ENCODE measurements at places on chromosomes 4 and X.

DNA sequence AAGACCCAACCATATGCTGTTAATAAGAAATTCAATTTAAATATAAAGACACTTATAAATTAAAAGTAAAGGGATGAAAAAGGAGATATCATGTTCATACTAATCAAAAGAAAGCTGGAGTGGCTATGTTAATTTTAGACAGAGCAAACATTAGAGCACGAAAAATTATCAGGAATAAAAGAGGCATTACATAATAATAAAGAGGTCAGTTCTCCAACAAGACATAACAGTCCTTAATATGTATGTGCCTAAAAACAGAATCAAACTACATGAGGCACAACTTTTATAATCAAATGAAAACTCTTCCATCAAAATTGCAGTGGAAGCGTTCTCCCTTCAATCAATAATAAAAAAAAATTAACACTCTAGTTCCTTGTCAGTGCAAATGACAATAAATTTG lies 62.6 kb downstream of the ARHGEF6 start:
- DNase-seq = no peak

DNA sequence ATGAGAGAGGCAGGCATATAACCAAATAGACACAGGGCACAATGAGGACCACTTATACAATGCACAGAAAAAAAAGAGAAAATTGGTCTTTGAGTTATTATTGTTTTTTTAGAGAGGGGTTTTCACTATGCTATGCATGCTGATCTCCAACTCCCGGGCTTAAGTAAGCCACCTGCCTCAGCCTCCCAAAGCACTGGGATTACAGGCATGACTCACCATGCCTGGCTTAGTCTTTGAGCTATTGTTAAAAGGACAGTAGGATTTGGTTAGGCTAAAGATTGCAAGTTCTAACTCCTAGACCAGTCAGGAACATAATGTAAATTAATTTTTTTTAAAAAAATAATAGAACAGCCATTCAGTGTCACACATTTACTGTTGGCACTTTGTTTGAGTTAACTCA lies 340.1 kb downstream of the GPAT3 start:
- no peak for DNase-seq

DNA sequence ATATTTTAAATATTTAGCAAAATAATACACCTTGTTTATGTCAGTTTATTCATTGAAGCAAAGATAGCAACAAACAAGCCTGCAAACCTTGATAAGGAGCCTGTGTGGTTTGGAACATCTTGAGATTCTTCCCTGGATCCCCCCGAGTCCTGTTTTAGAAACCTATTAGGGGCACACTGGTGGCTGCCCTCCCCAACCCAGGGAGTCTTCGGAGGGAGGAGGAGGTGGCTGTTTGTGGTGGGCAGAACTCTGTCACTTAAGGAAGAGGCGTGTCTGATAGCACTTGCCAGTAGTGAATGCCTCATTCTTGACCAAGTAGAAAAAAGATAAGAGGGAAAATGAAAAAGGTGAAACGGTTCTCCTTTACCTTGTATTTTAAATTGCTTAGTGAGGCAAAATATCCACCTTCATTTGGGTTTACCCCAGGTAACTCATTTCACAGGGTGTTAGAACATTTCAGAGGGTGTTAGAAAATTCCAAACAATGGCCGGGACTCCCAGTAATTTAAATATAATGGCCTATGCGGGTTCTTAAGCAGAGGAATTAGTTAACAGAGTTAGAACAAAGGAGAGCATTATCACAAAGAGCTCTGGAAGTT lies 10.4 kb downstream of the KIT start:
- DNase-seq = no peak

- DNase-seq = no peak
Measured at GRCh38 chr4:70703619-70704214, 15.4 kb downstream of the UTP3 start.

DNA sequence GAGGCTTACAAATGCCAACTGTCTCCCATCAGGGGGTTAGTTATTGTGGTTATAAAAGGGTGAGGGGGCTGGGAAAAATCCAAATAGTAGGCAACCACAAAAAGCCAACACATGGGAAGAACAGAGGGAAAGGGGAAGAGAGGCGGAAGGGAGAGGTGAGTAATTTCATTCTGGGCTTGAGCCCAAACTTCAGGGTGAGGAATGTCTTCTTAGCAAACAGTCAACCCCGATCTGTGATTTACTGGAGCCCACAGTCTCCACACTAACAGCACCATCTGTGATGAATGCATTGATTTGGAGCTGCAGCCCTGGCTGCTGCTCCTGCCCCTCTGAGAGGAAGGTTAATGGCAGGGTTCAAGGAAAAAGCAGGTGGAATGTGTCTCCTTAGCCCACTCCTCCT lies 162.2 kb upstream of the GPR101 start:
- no peak for DNase-seq

DNA sequence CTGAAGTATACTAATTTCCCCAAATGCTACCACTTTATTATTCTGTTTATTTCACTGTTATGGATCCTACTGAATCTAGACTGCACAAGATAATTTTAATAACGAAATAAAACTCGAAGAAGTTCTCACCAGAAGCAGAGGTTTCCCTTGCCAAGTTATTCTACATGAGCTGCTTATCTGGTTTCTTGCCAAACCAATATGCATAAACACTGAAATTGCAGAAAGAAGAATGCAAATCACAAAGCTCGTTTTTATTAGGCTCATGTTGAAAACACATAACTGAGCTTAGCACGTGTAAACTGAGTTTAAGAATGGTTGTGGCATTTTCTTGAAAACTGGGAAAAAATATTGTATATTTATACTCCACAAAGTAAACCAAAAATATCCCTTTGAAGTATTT lies 35.9 kb downstream of the GRID2 start:
- no peak for DNase-seq

GRCh38 chrX:28888416-28888815 lies 301.2 kb downstream of the IL1RAPL1 start:
- no peak for DNase-seq

DNA sequence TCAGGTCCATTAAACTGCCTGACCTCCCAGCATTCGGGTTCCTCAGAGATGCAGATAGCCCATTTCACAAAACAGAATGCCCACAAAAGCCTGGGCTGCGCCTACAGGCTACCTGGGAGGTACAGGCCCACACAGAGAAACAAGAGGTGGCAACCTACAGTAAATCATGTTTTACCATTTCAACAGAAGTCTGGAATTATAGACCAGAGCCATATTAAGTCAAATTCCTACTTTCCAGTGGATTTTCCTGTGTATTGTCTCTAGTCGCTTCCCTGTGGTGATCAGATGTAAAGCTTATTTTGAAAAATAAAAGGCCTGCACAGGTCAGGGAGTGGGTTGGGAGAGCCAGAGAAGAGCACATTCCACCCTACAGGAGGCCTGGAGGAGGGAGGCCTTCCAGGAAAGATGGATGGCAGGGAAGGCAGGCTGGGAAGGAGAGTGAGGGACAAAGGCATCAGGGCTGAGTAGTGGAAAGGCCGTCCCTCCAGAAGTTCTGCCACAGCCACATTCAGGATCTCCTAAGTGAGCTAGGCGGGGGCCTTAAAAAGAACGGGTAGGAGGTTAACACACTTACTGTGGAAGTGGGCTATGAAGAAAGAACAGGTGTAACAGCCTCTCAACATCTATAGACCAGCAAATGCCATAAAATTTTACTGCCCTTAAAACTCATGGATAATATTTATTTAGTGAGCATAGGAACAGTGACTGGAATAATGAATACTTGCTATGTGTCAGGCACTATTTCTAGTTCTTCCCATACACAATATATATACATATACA lies 19.0 kb upstream of the USO1 start:
- no peak for DNase-seq

GRCh38 chr4:57158221-57158620 lies 48.0 kb upstream of the IGFBP7 start:
- no peak for DNase-seq

DNA sequence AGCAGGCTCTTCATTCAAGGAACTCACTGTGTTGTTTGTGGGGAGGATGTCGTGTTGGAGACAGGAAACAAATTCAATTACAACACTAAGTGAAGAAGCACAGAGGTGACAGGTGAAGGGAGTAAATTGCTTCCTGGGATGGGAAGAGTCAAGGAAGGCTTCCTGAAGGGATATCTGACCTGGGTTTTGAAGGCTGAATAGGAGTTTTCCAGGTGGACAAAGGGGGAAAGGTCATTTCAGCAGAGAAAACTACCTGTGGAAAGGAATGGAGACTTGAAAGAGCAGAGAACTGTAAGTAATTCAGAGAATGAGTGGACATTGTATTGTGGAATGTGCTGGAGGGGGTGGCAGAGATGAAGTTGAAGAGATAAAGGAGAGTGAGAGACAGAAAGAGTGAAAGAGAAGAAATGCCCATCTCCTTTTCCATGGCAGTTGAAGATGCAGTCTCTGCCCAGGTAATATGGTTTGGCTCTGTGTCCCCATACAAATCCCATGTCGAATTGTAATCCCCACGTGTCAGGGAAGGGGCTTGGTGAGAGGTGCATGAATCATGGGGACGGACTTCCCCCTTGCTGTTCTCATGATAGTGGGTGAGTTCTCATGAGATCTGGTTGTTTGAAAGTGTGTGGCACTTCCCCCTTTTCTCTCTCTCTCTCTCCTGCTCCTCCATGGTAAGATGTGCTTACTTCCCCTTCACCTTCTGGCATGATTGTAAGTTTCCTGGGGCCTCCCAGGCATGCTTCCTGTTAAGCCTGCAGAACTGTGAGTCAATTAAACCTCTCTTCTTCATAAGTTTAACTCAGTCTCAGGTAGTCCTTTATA lies 205.7 kb upstream of the BCOR start:
- no peak for DNase-seq

DNA sequence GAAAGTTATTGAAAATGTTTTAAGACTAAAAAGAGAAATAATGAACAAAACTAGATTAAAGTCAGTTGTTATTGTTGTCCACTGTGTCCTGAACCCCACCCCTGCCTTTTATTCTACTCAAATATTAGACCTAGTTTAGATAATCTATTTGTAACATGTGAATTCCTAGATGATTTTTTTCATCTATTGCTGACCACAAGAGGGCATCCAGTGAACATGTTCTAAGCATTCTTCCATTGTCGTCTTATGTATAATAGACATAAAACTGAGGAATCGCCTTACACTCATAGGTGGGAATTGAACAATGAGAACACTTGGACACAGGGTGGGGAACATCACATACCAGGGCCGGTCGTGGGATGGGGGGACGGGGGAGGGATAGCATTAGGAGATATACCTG lies 36.4 kb upstream of the HPRT1 start:
- DNase-seq = no peak

DNA sequence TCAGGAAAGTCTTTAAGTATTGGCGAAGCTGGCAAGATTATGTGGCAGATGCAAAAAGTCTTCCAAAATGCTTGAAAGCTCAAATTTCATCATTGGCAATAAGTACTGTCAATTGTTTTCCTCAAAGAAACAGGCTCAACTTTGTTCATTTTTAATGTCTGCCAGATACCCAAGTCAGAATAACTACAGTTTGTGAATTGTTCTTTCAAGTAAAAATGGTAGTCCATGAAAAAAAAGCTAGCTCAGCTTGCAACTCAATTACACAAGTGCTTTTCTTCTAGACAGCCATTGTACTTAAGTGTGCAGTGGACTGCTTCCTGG lies 70.5 kb downstream of the AFF1 start:
- DNase-seq = no peak

DNA sequence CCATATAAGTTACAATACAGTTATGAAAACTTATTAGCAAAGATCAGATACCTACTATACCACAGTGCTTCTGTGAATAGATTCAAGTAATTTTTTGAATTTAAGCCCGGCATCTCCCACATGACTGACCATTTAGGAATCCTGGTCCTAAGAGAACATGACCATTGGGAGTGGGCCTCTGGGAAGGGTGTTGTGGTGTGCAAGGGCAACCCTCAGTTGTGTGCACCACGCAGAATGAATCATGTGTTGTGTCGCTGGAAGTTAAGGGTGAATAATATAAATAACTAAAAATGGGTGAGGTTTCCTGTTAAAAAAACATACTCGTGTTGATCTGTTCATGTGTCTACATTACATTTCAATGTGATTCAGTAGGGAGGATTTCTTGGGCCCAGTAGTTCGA lies 15.5 kb downstream of the CPE start:
- DNase-seq = no peak
